ENCODE measurements at places on chromosomes 7 and 10.

- H3K4me1 ChIP-seq, result peaks cover 20% of the 10 kb centered on the region
- DNase-seq, result no peak
- peak overlapping the region; percentile 95 for H3K27ac ChIP-seq
Measured at GRCh38 chr10:80437227-80437626, 16.9 kb upstream of the TSPAN14 start.

DNA sequence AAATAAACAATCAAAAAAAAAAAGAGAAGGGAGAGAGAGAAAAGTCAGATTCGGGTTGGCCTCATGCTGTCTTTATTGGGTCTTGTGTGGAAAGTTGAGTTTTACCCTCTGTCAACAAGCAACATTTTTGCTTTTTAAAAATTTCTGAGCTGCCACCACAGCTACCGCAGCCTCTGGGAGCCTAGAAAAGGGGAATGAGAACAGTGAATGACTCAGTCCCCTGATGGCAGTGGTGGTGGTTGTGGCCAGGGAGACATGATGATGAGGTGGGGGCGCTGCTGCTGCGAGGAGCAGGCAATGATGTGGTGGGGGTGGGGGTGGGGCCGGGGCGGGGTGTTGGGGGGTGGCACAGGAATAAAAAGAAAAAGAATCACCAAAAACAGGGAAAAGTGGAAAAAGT lies 20.0 kb upstream of the CREB3L2 start:
- no peaks in the 10 kb centered on the region for H3K27me3 ChIP-seq
- no peak overlapping the region for H3K4me3 ChIP-seq
- no peaks in the 10 kb centered on the region for H3K36me3 ChIP-seq
- DNase-seq, result no peak

- H3K27me3 ChIP-seq, result no peaks in the 10 kb centered on the region
- peak overlapping the region; percentile 99 for H3K27ac ChIP-seq
- peak; percentile 98 for DNase-seq
- H3K4me3 ChIP-seq, result no peak overlapping the region
- peaks cover 39% of the 10 kb centered on the region for H3K4me1 ChIP-seq
Measured at GRCh38 chr7:107948645-107949442, 54.1 kb downstream of the LAMB1 start.

- no peaks in the 10 kb centered on the region for H3K27me3 ChIP-seq
- no peaks in the 10 kb centered on the region for H3K36me3 ChIP-seq
- no peak for DNase-seq
- H3K4me3 ChIP-seq, result no peak overlapping the region
- H3K4me1 ChIP-seq, result no peaks in the 10 kb centered on the region
Measured at GRCh38 chr7:77971726-77972125, 173.2 kb downstream of the PHTF2 start.

GRCh38 chr7:157022681-157023588 lies 12.5 kb upstream of the MNX1 start:
- H3K4me1 ChIP-seq, result peaks cover 10% of the 10 kb centered on the region
- DNase-seq, result no peak
- no peaks in the 10 kb centered on the region for H3K36me3 ChIP-seq
- H3K27me3 ChIP-seq, result peaks cover 73% of the 10 kb centered on the region

- peaks cover 11% of the 10 kb centered on the region for H3K4me1 ChIP-seq
- H3K27me3 ChIP-seq, result no peaks in the 10 kb centered on the region
- no peak for DNase-seq
- no peak overlapping the region for H3K27ac ChIP-seq
Measured at GRCh38 chr7:150307904-150308303, 15.3 kb upstream of the LRRC61 start.

DNA sequence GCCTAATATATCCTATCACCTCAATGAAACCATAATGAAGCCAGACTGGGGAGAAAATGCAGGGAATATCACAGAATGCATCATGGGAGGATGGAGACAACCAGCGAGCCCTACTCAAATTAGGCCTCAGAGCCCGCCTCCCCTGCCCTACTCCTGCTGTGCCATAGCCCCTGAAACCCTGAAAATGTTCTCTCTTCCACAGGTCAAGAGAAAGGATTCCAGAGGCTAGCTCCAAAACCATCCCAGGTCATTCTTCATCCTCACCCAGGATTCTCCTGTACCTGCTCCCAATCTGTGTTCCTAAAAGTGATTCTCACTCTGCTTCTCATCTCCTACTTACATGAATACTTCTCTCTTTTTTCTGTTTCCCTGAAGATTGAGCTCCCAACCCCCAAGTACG lies 31.5 kb downstream of the PRSS2 start:
- H3K27ac ChIP-seq, result no peak overlapping the region
- H3K36me3 ChIP-seq, result no peaks in the 10 kb centered on the region
- H3K4me1 ChIP-seq, result peaks cover 4% of the 10 kb centered on the region
- no peak overlapping the region for H3K4me3 ChIP-seq

- H3K27ac ChIP-seq, result no peak overlapping the region
- H3K4me3 ChIP-seq, result no peak overlapping the region
- no peaks in the 10 kb centered on the region for H3K4me1 ChIP-seq
- H3K36me3 ChIP-seq, result no peaks in the 10 kb centered on the region
- H3K27me3 ChIP-seq, result no peaks in the 10 kb centered on the region
Measured at GRCh38 chr10:11261687-11262493, 244.2 kb downstream of the CELF2 start.

DNA sequence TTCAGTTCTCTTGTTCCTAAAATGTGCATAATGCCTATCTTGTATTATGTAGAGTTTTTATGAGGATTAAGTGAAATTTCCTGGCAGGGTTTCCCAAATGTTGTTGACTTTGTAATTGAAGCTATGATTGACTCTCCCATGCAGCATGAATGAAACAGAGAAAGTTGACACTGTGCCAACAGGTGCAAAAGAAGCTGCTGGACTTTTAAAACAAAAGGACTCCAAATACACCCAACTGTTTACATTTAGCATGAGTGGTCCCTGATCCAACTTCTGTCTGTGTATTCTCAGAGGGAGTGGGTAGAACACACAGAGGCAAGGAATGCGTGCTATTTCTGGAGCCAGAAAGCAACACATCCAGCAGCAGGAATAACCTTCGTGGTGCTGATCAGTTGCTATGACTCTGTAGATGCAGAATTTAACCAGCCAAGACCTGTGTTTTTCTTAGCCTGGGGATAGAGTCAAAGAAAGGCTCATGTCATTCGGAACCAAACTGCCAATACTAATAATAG lies 14.4 kb upstream of the RBM20 start:
- no peak overlapping the region for H3K27ac ChIP-seq
- DNase-seq, result no peak
- H3K4me1 ChIP-seq, result no peaks in the 10 kb centered on the region
- H3K27me3 ChIP-seq, result no peaks in the 10 kb centered on the region

DNA sequence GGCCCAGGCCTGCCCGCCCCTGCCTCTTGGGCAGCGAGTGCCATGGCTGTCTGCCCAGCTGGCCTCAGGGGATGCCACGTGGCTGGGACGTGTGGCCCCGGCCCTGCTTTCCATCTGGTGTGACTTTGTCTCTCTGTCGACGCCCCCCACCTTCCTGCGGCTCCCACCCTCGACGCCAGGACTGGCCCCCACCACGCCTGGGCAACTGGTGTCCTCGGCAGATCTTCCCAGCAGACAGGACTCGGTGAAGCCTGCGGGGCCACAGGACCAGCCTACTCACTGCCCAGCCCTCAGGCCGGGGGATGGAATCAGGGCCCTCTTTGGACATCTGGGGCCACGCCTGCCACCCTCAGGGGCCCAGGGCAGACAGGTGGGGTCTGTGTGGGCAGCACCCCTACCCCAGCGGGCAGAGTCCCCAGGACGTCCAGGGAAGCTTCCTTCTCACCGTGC lies 55.1 kb downstream of the UNCX start:
- H3K4me3 ChIP-seq, result no peak overlapping the region
- no peak for DNase-seq
- H3K27me3 ChIP-seq, result no peaks in the 10 kb centered on the region
- no peak overlapping the region for H3K27ac ChIP-seq
- no peaks in the 10 kb centered on the region for H3K36me3 ChIP-seq
- peaks cover 16% of the 10 kb centered on the region for H3K4me1 ChIP-seq

- DNase-seq, result no peak
- no peak overlapping the region for H3K27ac ChIP-seq
- H3K27me3 ChIP-seq, result no peaks in the 10 kb centered on the region
Measured at GRCh38 chr10:80648106-80648505, 110.4 kb downstream of the SH2D4B start.

- no peaks in the 10 kb centered on the region for H3K36me3 ChIP-seq
- no peak overlapping the region for H3K27ac ChIP-seq
- peaks cover 7% of the 10 kb centered on the region for H3K4me1 ChIP-seq
- H3K27me3 ChIP-seq, result no peaks in the 10 kb centered on the region
Measured at GRCh38 chr7:143318661-143319060, 2.8 kb downstream of the CLCN1 start.

DNA sequence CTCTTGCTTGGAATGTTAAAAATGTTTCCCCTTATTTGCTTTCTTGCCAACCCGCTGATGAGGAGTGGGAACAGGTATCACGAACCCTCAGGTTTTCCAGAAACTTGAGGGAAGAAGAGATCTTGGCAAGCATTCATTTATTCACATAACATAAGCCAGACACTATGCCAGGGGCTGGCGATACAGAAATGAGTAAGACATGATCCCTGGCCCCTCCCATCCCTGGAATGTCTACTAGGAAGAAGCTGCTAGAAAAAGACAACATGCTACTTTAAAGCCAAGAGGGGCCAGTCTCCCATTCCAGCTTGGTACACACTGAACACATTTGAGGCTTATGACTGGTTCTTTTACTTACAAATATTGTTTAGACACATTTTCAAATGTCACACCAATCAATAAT lies 26.4 kb downstream of the SLC35B4 start:
- H3K4me1 ChIP-seq, result no peaks in the 10 kb centered on the region
- no peaks in the 10 kb centered on the region for H3K27me3 ChIP-seq
- no peak overlapping the region for H3K27ac ChIP-seq
- no peak overlapping the region for H3K4me3 ChIP-seq
- peaks cover 13% of the 10 kb centered on the region for H3K36me3 ChIP-seq

- no peak for DNase-seq
- peaks cover 2% of the 10 kb centered on the region for H3K36me3 ChIP-seq
- H3K4me3 ChIP-seq, result no peak overlapping the region
- H3K27me3 ChIP-seq, result no peaks in the 10 kb centered on the region
- H3K4me1 ChIP-seq, result no peaks in the 10 kb centered on the region
Measured at GRCh38 chr7:1914321-1914720, 244.2 kb downstream of the ELFN1 start.

- no peaks in the 10 kb centered on the region for H3K4me1 ChIP-seq
- H3K36me3 ChIP-seq, result no peaks in the 10 kb centered on the region
- no peak overlapping the region for H3K27ac ChIP-seq
- H3K4me3 ChIP-seq, result no peak overlapping the region
- H3K27me3 ChIP-seq, result no peaks in the 10 kb centered on the region
- no peak for DNase-seq
Measured at GRCh38 chr10:130573446-130573845, 437.3 kb downstream of the GLRX3 start.

DNA sequence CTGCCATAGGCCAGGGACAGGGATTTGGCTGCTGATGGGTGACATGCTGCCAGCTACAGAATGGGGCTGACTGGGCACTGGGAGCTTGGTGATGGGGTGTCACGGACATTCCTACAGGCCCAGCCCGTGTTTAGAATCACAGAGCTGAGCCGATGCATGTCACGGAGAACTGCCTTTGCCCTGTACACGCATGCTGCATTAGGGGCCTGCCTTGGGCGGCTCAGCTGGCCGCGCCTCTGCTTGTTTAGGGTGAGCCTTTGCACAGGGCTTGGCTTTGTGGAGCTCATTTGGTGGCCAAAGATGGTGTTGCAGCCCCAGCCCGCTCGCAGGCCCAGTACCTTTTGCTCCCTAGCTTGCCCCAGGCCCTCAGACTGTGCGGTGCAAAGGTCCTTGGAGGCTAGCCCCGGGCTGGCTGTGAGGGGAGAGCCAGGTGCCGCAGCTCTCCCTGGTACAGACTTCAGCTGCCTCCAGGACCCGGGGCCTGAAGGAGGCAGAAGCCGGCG lies 108.4 kb upstream of the BTBD16 start:
- H3K36me3 ChIP-seq, result no peaks in the 10 kb centered on the region
- DNase-seq, result no peak
- peaks cover 6% of the 10 kb centered on the region for H3K4me1 ChIP-seq
- H3K27ac ChIP-seq, result no peak overlapping the region
- H3K4me3 ChIP-seq, result peak overlapping the region; percentile 70
- peaks cover 17% of the 10 kb centered on the region for H3K27me3 ChIP-seq

DNA sequence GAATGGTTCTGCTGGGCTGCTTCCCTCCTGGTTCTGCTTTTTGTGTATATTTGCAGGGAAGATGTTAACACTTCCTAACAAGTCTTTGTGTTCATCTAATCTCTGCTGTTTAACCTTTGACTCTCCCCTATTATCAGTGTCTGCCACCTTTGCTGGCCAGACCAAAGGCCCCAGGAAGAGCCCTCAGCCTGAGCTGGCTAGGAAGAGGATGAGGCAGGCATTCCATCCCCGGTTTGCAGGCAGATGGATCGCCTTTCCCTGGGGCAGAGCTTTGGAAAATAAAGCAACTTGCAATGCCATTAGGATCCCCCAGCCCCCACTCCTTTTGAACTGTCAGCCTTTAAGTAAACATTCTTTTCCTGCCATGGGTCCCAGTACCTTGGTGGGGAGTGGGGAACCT lies 19.0 kb downstream of the DPCD start:
- no peak overlapping the region for H3K27ac ChIP-seq
- H3K36me3 ChIP-seq, result peaks cover 36% of the 10 kb centered on the region
- H3K4me1 ChIP-seq, result peaks cover 5% of the 10 kb centered on the region
- no peaks in the 10 kb centered on the region for H3K27me3 ChIP-seq
- H3K4me3 ChIP-seq, result no peak overlapping the region

DNA sequence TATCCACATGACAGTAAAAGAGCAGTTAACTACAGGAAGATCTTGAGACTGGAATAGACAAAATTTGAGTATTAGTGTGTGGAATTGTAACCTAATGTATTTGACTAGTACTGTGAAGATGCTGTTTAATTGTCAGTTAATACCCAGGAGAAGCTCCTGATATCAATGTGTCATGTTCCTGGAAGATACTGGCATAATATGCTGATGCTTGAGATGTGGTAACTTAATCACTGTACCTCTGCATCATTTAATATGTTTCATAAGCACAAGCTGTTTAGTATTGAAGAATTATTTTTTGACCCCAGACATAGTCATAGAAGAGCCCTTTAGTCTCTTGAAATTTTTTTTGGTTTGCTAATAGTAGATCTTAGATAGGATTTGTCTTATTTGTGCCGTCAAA lies 15.4 kb downstream of the CCSER2 start:
- peaks cover 5% of the 10 kb centered on the region for H3K4me1 ChIP-seq
- no peak overlapping the region for H3K27ac ChIP-seq
- no peaks in the 10 kb centered on the region for H3K36me3 ChIP-seq
- H3K4me3 ChIP-seq, result no peak overlapping the region
- no peaks in the 10 kb centered on the region for H3K27me3 ChIP-seq
- no peak for DNase-seq

- H3K4me1 ChIP-seq, result peaks cover 14% of the 10 kb centered on the region
- no peaks in the 10 kb centered on the region for H3K36me3 ChIP-seq
- H3K27ac ChIP-seq, result no peak overlapping the region
- no peak overlapping the region for H3K4me3 ChIP-seq
Measured at GRCh38 chr10:17026686-17027485, 102.7 kb downstream of the CUBN start.

GRCh38 chr7:82778021-82778420 lies 334.4 kb upstream of the CACNA2D1 start:
- no peaks in the 10 kb centered on the region for H3K27me3 ChIP-seq
- no peak for DNase-seq
- no peak overlapping the region for H3K27ac ChIP-seq
- H3K4me3 ChIP-seq, result no peak overlapping the region
- no peaks in the 10 kb centered on the region for H3K4me1 ChIP-seq
